ENCODE measurements at places on chromosomes 7 and 10. TPM values are rescaled to one million over a fixed set of nuclear protein-coding genes. Genes with fewer than 3 reads are reported as not detected.

DNA sequence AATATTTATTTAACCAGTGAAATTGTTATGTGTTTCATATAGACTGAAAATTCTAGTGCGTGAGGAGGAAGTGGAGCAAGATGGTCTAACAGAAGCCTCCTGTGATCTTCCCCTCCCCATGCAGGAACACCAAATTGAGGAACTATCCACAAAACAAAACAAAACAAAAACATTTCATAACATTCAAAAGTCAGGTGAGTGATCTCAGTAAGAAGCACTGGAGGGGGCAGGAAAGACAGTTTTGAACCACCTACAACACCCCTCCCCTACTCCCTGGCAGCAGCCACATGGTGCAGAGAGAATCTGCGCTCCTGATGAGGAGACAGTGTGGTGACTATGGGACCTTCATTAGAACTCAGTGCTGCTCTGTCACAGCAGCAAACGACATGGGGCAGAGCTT is 221.9 kb upstream of the SEMA3C start:
- H3K4me3 ChIP-seq: no peak overlapping the region
- H3K27me3 ChIP-seq: no peaks in the 10 kb centered on the region
- H3K4me1 ChIP-seq: no peaks in the 10 kb centered on the region
- no peak for DNase-seq
- H3K36me3 ChIP-seq: no peaks in the 10 kb centered on the region

- H3K36me3 ChIP-seq: no peaks in the 10 kb centered on the region
- peaks cover 45% of the 10 kb centered on the region for H3K4me1 ChIP-seq
- H3K27ac ChIP-seq: peak overlapping the region; percentile 90
- DNase-seq: peak; percentile 85
- no peak overlapping the region for H3K4me3 ChIP-seq
- H3K27me3 ChIP-seq: no peaks in the 10 kb centered on the region
Observed at GRCh38 chr10:68096913-68097516, 12.3 kb upstream of the MYPN start.

The TDRD1 gene
- 0.10 TPM for total RNA-seq

The PRKRIP1 gene
- total RNA-seq: 12.6 TPM

- no peaks in the 10 kb centered on the region for H3K36me3 ChIP-seq
- no peaks in the 10 kb centered on the region for H3K4me1 ChIP-seq
- DNase-seq: no peak
- no peak overlapping the region for H3K27ac ChIP-seq
- no peaks in the 10 kb centered on the region for H3K27me3 ChIP-seq
- H3K4me3 ChIP-seq: no peak overlapping the region
Observed at GRCh38 chr7:142566271-142566670, 183.0 kb upstream of the PRSS1 start.

DNA sequence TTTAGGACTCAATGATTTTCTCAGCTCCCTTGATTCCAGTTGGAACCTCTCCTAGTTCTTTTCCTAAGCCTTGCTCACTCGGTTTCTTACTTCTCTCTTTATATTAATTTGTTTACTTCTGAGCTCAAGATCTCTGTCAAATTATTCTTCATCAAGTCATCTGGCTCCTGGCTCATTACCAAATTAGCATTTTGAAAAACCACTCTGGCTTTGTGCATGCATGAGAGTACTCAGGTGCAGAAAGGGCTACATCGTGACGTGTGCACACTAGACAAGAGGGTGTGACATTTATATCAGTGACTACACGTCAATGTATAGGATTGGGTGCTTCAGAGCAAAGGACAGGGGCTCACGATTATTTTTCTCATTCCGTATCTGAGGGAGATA is 645.7 kb upstream of the DPP6 start:
- no peaks in the 10 kb centered on the region for H3K36me3 ChIP-seq
- no peak for DNase-seq
- no peaks in the 10 kb centered on the region for H3K4me1 ChIP-seq
- no peaks in the 10 kb centered on the region for H3K27me3 ChIP-seq
- no peak overlapping the region for H3K27ac ChIP-seq
- no peak overlapping the region for H3K4me3 ChIP-seq

DNA sequence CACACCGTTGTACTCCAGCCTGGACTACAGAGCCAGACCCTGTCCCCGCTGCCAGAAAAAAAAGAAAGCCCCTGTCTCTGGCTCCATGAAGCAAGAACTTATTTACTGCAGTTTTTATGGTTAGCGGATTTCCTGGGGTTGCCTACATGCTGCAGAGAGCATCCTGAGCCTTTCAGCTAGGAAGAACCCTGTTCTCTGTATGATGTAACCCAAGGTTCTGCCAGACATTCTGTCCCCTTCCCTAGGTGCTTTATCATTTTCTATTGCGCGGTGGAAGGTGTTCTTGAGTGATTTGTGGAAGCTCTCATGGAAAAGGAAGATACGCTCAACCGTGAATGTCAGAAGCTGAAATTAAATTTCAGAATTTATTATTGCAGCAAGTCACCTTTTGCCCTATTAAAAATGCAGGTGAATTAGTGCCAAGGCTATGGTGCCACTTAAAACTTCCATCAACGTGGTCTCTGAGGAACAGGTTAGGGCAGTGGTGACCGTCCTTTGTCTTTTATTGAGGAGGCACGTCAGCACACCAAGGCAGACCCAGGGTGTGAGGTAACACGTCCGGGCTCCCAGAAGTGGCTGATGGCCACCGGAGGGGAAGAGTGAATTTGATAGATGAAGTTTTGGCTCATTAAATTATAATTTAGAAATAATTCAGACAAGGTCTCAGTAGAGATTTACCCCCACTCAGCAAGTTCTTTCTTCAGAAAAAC is 273.1 kb downstream of the PHTF2 start:
- no peak overlapping the region for H3K4me3 ChIP-seq
- no peaks in the 10 kb centered on the region for H3K27me3 ChIP-seq
- H3K27ac ChIP-seq: no peak overlapping the region
- DNase-seq: no peak

GRCh38 chr10:133143200-133143533 is 16.9 kb upstream of the KNDC1 start:
- H3K27ac ChIP-seq: no peak overlapping the region
- H3K4me1 ChIP-seq: no peaks in the 10 kb centered on the region
- no peak for DNase-seq
- peaks cover 15% of the 10 kb centered on the region for H3K27me3 ChIP-seq

The ADGRA1 gene
- total RNA-seq: not detected

GRCh38 chr10:72013202-72013945 is 49.2 kb downstream of the CHST3 start:
- H3K27me3 ChIP-seq: no peaks in the 10 kb centered on the region
- peak overlapping the region; percentile 13 for H3K27ac ChIP-seq
- no peak for DNase-seq

GRCh38 chr7:38398725-38399321 is 125.4 kb upstream of the TARP start:
- H3K4me1 ChIP-seq: peaks cover 4% of the 10 kb centered on the region
- no peaks in the 10 kb centered on the region for H3K36me3 ChIP-seq
- H3K27me3 ChIP-seq: no peaks in the 10 kb centered on the region
- DNase-seq: no peak
- no peak overlapping the region for H3K4me3 ChIP-seq
- no peak overlapping the region for H3K27ac ChIP-seq

DNA sequence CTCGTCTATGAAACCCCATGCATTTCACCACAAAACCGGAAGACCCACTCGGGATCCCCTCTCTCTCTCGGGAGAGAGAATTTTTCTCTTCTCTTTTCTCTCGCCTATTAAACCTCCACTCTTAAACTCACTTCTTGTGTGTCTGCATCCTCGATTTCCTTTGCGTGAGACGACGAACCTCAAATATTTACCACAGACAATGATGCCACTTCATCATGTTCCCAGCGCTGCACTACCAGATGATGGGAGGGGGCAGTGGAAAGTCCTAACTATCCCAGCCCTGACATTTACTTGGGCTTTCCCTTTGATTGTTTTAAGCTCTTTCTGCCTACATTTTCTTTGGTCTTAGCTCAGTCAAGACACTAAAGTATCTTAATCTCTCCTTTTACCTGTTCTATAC is 906.7 kb downstream of the GRID1 start:
- H3K4me1 ChIP-seq: no peaks in the 10 kb centered on the region
- no peak for DNase-seq
- H3K27me3 ChIP-seq: no peaks in the 10 kb centered on the region
- no peak overlapping the region for H3K4me3 ChIP-seq
- no peak overlapping the region for H3K27ac ChIP-seq

DNA sequence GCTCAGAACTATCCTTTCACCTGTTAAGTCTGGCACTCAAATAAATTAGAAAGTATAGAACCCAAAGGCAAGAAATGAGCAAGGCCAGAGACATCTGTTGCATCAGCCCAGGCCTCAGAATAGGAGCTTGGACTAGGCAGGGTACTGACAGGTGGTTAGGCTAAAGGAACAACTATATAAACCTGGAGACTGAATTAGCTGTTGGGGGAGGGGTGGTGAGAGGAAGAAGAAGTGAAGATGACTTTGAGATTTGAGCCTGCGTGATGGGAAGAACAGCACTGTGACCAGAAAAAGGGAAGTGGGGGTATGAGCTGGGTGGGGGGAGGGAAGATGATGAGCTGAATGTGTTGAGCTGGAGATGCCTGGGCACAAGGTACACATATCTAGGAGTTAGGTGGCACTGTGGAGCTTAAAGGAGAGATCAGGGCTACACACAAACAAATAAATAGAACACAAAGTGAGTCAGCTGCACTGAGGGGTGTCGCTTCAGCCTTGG is 244.7 kb downstream of the PTEN start:
- H3K4me1 ChIP-seq: no peaks in the 10 kb centered on the region
- no peaks in the 10 kb centered on the region for H3K36me3 ChIP-seq
- peak overlapping the region; percentile 65 for H3K27ac ChIP-seq
- H3K27me3 ChIP-seq: no peaks in the 10 kb centered on the region
- no peak overlapping the region for H3K4me3 ChIP-seq
- DNase-seq: peak; percentile 47

- no peak overlapping the region for H3K27ac ChIP-seq
- H3K4me3 ChIP-seq: no peak overlapping the region
- H3K27me3 ChIP-seq: no peaks in the 10 kb centered on the region
Observed at GRCh38 chr10:7435674-7436073, 24.8 kb upstream of the SFMBT2 start.

DNA sequence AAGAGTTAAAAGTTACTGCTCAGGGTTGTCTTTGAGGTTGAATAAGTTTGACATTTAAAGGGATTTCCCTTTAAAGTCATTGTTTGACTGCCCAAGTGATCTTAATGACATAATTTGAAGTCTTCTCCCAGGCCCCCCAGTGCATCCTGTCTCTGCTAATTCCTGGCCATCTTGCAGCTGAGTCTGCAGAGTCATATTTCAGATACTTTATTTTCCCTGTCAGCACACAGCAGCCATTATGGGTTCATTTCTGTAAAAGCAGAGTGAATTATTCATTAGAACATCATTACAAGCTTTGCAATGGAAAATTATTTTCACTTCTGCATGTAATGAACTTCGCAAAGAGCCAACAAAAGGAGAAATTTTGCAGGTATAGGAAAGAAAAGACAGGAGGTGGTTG is 536.6 kb downstream of the GALNT17 start:
- no peak overlapping the region for H3K27ac ChIP-seq
- no peaks in the 10 kb centered on the region for H3K27me3 ChIP-seq
- H3K36me3 ChIP-seq: no peaks in the 10 kb centered on the region
- no peak overlapping the region for H3K4me3 ChIP-seq
- no peaks in the 10 kb centered on the region for H3K4me1 ChIP-seq

DNA sequence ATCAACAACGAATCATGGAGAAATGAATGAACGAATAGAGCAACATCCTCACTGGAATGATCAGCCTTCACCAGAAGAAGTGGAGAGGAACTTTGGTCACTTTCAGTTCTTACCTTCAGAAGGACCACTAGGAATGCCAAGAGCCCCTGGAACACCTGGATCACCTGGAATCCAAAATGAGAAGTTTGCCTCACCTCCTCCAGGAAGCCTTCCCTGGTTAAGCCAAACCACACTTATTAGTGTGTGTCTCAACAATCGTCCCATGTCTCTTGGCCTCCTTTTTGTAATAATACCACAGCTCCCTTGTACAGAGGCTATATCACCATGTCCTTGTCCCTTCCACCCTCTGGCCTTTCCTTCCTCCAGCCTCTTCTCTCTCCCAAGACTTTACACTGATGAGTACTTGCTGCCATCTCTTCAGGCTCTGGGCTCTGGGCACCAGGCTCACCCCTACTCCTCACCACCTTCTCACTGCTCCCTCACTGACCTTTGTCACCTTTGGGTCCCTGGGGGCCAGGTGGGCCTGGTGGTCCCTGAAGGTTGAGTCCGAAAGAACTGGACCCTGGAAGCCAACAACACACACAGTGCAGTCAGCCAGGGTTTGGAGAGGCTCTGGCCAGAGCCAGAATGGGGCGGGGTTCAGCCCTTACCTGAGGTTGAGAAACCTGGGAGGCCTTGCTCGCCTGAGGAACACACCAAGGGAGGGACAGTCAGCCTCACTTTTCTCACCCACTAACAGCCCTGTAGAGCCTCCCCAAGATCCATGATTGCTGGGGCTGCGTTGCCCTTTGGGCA is 46.5 kb downstream of the COL17A1 start:
- H3K36me3 ChIP-seq: no peaks in the 10 kb centered on the region
- no peak overlapping the region for H3K27ac ChIP-seq
- no peaks in the 10 kb centered on the region for H3K4me1 ChIP-seq

The FAM25A gene
- total RNA-seq: not detected

GRCh38 chr7:28490831-28491230 is 78.5 kb downstream of the CREB5 start:
- H3K27me3 ChIP-seq: no peaks in the 10 kb centered on the region
- H3K27ac ChIP-seq: no peak overlapping the region
- H3K4me3 ChIP-seq: no peak overlapping the region
- no peaks in the 10 kb centered on the region for H3K4me1 ChIP-seq

The NAT16 gene
- not detected for total RNA-seq

DNA sequence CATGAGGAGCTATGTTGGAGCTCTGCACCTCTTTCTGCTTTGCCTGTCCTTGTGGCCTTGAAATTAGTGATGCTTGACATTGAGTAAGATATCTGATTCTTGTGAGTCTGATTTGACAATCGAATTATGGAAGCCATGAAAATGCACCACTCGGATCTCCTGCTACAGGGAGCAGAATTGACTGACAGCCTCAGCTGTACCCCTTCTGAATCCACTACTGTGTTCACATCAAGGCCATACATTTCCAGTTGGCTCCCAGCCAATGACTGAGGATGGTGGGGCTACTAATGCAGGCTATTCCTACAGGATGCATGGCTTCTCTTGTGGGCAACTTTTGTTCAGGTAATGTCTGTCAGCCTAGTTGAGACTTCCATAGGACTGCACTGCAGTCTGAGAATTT is 321.9 kb downstream of the REEP3 start:
- DNase-seq: no peak
- H3K4me1 ChIP-seq: no peaks in the 10 kb centered on the region
- no peak overlapping the region for H3K4me3 ChIP-seq
- H3K36me3 ChIP-seq: no peaks in the 10 kb centered on the region

- H3K27me3 ChIP-seq: no peaks in the 10 kb centered on the region
- no peaks in the 10 kb centered on the region for H3K36me3 ChIP-seq
- H3K4me1 ChIP-seq: no peaks in the 10 kb centered on the region
- DNase-seq: no peak
- no peak overlapping the region for H3K4me3 ChIP-seq
- H3K27ac ChIP-seq: peak overlapping the region; percentile 42
Observed at GRCh38 chr7:50953820-50954219, 171.1 kb upstream of the GRB10 start.

- no peak for DNase-seq
- no peak overlapping the region for H3K4me3 ChIP-seq
- no peaks in the 10 kb centered on the region for H3K27me3 ChIP-seq
- H3K4me1 ChIP-seq: no peaks in the 10 kb centered on the region
- H3K27ac ChIP-seq: no peak overlapping the region
Observed at GRCh38 chr7:146565872-146566271, 449.3 kb downstream of the CNTNAP2 start.

Measured in gastrocnemius medialis (tissue), 4 donors.